Stimulated activated CD8-positive, alpha-beta memory T cell treated with anti-CD3 and anti-CD28 coated beads, Interleukin-7, amount 100 ng/mL, for 1 hour (primary cell): ENCODE measurements at places on chromosomes 6 and 20.

- DNase-seq, result no peak
Measured at GRCh38 chr6:169175360-169175887, 78.2 kb downstream of the THBS2 start.

- no peak for DNase-seq
Measured at GRCh38 chr20:41178495-41178894, 41.2 kb downstream of the PLCG1 start.

- no peak for DNase-seq
Measured at GRCh38 chr6:161064915-161065314, 73.3 kb downstream of the MAP3K4 start.

DNA sequence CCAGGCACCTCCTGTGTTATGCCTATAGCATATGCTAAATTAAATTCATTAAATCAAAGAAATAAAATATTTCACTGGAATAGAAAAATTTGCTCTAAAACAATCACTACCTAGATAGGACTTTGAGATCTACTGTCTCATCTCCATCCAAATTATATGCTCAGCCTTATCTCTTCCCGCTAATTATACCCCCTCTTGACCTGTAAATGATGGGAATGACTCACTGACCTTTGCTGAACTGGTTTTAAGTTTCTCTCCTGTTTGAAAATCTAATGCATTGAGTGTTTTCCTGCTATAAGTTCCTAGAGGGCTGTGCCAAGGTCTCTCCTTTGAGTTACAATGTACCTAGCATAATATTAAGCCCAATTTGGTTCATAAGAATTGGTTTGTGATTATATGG, 110.1 kb downstream of the BMP2 start:
- DNase-seq, result no peak

- no peak for DNase-seq
Measured at GRCh38 chr6:167774881-167775280, 51.8 kb upstream of the AFDN start.

DNA sequence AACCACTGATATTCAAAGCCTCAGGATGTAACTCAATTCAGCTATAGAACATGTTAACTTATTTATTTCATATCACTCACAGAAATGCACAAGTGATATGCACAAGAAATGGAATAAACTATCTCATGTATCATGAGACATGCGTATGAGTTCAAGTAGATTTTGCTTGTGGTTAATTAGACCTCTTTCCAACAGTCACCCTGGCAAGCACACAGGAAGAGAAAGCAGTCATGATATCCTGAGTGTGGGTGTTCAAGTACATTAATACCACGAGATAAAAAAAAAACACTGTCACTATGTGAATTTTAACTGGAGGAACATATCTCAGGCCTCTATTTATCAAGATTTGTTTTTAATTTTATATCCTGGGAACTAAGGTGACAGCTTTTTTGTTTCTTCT, 64.2 kb downstream of the LAMP5 start:
- no peak for DNase-seq

GRCh38 chr6:14085176-14085787, 32.3 kb upstream of the CD83 start:
- no peak for DNase-seq

GRCh38 chr20:6051505-6051904, 2.4 kb downstream of the LRRN4 start:
- DNase-seq, result no peak

DNA sequence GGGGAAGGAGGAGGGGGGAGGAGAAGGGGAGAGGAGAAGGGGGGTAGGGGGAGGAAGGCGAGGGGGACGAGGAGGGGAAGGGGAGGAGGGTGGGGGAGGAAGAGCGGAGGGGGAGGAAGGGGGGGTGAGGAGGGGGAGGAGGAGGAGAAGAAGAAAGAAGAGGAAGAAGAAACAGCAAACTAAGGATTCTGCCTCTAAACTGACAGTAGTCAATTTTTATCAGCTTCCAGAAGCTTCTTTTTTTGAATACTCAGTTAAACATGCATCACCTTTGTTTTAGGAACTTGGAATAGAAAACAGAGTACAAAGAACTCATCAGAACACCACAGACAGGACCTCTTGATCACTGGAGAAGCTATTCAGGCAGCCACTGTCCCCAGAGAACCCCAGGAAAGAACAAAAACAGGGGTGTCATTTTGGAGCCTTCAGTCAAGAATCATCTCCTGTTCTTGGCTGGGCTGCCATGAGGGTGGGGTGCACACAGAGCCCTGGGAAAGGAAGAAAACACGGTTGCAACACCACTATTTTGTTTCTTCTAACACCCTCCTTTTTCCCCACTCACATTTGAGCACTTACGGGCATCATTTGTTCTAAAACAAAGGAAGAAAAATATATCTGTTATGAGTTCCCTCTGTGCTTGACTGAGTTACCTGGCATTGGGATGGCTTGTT, 67.4 kb downstream of the TMEM170B start:
- no peak for DNase-seq

DNA sequence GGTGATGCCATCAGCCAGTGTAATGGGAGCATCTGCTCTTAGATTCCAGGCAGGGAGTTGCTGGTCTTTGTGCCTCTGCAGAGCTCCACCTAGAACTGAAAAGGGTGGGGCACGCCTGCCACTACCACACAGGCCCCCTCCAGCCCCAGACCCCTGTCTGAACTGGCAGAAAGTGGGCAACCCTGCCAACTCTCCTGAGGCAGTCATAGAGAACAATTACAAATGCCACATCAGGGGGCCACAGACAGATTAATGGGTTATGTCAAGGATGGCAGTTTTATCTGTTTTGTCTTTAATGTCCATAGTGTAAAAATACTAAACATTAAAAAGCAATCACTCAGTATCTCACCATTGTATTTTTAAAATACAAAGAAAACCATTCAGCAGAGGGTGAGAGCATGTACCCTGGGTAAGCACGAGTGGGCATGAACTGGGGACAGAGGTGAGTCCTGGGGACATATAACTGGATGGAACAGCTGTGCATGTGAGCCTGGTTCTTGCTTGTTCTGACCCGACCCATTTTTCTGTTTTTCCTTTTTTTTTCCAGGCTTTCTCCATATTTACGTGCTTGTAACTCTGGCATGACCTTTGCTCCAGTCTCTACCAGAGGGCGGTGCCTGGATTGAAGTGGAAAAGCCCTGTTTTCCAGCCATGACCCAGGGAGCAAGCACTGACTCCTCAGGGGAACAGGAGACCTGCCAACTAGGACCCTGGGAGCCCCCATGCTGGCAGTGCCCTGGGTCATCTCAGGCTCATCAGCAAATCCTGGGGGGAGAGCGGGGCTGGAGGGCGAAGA, 8.2 kb downstream of the TRAF3IP2 start:
- DNase-seq, result no peak

DNA sequence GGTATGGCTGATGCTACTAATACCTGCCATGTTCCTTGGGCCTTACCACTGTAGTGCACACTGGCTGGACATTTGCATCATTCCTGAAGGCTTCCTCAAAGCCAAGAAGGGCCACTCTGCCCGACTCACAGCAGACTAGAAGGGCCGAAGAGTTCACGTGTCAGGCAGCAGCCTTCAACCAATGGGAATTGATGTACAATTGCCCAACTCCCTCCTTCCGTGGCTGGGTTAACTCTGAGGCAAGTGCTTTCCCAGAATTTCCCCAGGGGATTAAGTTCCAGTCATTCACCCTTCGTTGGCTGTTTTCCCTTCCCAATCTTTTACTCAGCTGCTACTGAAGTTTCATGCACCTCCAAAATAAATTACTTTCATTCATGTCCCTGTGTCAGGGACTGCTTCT, 29.8 kb downstream of the PSMB9 start:
- DNase-seq, result no peak

DNA sequence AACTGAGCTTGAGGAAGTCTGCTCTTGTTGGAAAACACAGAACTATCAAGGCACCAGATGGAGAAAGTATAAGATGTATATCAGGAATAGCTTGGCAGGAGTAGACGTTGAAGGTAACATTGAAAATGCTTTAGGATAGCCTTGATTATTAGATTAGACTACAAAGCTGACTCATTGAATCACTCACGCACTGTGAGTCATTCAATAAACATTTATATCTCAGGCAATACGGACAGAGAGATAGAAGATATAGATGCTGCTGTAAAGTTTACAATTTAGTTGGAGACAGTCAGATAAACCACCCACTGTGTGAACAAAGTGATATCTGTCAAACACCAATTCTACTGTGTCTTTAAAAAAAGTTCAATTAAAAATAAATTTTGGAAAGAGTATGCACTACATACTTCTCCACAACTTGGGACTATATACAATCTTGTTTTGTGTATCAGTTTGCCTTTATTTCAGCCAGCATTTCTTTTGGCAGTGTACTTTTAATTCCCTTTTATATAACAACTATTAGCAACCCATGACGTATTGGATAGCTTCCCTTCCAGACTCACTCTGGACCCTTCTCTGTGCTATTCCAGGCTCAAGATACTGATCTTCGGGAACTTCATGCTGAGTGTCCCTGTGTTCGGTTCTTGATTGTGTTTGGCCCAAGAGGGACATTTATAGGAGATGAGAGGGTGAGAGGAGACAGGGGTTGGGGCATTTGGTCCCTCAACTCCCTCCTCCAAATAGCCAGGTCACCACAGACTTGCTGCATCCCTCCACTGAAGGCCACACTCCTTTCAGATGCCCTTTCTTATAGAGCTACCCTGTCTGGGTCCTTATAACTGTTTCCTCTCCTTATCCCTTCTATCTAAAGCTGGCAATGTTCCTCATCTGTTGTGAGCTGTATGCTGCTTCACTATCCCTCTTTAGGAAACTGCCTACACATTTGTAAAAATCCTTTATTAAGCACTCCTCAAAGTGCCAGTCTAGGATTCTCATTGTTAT, 176.6 kb upstream of the PTPRK start:
- DNase-seq, result no peak

DNA sequence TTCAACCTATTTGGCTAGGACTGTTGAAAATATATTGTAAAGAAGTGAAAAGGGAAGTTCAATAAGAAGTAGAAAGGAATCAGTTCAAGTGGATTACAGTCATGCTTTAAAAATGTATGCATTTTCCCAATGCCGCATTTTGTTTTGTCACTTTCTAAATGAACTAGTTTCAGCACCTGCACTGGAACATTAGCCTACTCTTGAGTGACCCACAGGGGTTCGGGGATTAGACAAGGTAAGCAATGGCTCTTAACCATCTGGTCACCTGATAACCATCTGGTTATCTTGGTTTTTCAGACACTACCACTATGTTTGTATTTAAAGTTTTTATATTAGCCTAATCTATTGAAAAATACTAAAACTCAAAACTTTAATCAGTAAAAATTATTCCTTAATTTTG, 97.6 kb downstream of the CD164 start:
- DNase-seq, result no peak

DNA sequence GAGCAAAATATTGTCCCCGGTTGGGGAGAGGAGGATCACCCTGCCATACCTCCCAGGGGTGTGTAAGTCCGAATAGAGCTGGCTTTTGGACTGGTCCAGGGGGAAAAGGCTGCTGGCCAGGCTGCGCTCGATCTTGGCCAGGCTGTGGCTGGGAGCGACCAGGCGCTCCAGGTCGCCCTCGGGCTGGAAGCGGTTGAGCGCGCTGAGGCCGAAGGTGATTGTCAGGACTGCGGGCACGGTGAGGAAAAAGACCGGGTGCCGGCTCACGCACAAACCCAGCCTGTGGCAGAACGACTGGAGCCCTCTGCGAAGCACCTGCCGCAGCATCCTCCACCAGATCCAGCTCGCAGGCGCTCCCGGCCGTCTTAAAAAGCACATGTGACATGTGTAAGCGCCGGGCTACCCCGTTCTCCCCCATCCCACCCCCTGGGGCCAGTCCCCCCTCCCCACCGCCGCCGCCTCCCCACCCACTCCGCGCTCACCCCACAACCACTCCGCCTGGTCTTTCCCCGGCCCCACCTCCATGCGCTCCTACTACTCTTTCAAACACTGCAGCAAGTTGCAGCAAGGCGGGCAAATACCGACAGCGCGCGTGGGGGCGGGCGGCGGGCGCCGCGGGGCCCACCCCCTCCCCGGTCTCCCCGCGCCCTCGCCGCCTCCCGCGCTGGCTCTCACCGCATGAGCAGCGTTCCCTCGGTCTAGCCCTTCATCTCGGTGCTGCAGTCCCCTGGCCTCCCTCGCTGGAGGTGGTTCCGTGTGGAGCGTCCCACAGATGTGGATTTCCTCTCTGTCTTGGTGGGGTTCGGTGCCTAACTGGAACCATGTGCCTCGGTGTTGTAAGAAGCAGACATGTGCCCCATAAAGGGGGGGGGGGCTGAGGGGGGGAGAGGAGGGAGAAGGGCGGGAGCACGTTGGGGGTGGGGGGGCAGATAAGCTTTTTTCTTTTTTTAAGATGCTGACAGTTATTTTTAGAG, 42.4 kb downstream of the PTCHD4 start:
- no peak for DNase-seq

DNA sequence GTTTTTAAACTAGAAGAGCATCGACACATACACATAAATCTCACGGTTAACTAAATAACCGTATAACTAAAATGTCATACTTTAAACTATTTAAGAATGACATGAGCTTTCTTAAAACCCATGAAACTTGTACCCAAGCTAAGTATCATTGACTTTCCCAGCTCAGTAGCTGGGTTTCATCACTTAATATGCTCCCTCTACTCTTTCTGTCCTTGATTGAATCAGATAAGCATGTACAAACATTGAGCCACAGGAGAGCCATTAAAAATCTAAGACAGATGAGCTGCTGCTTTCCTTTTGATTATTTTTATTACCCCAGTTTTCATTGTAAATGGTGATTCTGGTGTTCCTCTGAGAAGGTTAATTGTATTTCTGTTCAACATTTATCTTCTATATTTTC, 115.8 kb downstream of the FOXO3 start:
- DNase-seq, result no peak

GRCh38 chr20:8568075-8568474, 436.0 kb downstream of the PLCB1 start:
- DNase-seq, result no peak

DNA sequence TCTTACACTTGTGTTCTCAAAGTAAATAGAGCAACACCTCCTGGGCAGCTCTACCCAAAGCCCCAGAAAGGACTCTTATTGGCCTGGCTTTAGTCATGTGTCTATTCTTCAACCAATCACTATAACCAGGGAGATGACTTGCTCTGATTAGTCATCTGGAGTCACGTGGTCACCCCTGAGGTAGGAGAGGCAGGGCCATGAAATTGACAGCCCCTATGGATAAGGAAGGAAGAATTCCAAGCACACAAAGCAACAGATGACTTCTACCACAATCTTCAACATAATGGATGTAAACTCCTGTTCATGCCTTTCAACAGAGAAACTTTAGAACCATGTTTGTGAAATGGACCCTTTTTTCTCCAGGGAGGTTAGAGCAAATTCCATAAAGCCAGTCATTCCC, 24.6 kb upstream of the EYA2 start:
- no peak for DNase-seq

GRCh38 chr20:57074386-57074785, 192.1 kb downstream of the BMP7 start:
- no peak for DNase-seq
